Type B pancreatic cell (in vitro differentiated cells): ENCODE measurements at places on chromosomes 2 and 18.

DNA sequence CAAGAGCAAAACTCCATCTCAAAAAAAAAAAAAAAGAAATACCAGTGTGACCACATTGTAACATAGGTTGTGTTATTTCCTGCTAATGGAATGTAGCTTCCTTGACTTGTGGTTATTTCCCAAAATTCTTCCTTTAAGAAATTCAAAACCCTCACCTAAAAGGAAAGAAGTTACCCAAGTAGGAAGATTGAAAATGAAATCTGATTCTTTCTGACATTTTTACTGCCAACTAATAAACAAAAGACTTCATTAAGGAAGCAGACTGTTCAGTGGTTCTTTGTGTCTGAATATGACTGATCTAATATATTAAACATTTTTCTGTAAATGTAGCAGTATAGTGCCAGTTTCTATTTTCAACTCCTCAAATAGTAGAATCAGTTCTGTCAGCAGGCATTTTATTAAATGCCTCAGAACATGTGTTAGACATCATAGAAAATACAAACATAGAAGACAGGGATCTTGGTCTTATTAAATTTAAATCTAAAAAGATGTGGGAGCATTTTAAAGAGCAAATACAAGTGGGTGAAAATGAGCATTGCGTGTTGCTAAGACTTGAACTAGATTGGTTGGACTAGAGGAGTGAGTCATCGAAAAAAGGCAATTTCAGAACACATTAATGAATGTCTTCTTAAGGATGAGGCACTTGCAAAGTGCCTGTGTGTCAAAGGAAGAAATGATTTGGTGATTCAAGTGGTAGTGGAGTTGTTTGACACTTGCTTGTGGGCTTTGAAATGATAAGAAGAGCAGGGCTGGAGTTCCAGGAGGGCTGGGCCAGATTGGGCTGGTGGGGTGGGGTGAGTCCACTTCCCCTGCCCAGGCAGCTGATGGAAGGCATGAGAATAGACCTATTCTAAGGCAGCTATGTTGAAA lies 53.4 kb downstream of the PKP4 start:
- DNase-seq: no peak

GRCh38 chr2:160324161-160324800 lies 124.2 kb upstream of the ITGB6 start:
- no peak for DNase-seq

DNA sequence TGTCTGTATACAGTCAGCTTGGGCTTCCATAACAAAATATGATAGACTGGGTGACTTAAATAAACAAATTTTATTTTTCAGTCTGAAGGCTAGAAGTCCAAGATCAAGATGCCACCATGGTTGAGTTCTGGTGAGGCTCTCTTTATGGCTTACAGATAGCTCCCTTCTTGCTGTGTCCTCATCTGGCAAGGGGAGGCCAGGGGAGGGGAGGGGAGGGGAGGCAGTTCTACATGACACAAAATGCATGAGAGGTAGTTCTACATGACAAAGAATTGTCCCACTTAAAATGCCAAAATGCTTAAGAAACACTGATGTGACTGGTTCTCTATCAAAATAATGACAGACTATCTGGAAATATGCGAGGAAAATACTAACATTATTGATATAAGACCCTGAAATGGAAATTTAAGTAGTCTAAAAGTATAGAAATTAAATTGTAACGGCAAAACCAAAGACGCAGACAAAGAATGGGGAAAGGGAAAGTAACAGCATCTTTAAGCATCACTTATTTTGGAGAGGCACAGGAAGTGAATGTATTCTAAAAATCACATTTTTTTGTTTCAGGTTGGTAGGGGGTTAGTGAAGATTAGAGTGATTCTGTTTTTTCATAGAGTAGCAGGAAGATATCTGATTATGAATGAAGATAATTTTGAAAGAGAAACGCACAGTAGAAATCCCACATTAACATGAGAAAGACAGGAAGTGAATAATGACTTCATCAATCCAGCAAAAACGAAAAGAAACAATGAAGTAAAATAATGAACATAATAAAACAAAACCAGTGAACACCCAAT lies 131.4 kb downstream of the STRN start:
- DNase-seq: no peak

DNA sequence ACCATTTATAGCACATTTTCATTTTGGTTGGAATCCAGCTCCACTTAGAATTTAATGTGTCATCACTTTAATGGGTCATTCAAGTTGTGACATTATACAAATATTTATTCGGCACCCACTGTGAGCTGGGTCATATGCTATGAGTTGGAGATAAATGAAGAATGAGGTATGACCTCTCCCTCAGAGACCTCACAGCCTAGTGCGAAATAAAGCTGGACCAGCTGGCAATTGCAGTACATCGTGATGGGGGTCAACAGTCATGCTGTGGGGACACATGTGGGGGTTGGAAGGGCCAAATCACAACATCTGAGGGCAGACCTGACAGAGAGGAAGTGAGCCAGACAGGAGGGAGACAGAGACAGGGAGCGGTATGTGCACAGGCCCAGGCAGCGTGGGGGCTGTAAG lies 175.4 kb downstream of the MAIP1 start:
- DNase-seq: no peak

GRCh38 chr2:70041663-70042062 lies 45.6 kb upstream of the PCBP1 start:
- DNase-seq: no peak

DNA sequence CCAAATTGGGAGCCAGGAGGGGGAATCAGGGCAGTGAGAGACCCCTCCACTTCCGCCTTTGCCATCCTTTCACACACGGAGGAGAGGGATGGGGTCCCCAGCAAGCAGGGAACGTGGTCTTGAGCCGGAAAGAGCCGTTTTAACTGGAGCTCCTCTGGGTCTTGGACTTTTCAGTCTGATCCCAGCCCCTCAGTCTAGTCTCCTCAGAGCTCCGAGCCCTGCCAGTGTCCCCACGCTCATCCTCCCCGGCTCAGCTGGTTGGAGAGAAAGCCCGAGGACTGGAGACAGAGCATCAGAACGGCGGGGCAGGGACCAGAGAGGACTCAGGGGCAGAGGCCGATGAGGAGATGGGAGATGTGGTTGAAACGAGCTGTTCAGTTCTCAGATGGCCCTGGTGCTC lies 26.1 kb upstream of the OTOF start:
- no peak for DNase-seq

DNA sequence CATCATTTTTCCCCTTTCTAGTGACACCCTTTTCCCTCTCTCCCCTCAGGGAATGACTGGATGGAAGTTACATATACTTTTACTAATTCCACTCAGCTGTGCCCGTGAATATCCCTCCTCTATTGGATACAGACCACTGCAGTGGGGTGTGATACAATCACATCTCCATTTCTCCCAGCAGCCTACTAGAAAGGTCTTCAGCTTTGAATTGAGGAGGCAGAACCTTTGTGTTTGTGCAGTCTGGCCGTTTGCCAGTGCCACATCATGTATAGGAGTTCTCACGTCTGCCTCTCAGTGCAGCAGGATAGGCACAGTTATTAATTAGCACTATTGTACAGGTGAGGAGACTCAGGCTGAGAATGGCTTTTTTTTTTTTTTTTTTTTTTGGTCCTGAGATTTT lies 16.4 kb downstream of the TNFRSF11A start:
- DNase-seq: no peak

DNA sequence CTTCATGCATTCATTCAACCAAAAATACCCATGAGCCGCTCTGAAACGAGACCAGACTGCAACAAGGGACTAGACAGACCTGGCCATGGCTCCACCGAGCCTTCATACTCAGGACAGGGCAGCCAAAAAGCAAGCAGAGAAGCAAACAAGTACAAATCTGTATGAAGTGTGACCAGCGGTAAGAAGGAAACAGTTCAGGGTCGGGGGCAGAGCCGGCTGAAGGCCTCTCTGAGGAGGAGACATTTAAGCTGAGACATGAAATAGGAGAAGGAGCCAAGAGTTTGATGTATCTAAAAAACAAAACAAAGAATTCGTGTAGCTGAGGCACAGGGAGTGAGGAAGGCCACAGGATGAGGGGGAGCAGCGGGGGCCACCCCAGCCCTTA lies 21.3 kb upstream of the SLC66A3 start:
- no peak for DNase-seq

GRCh38 chr2:171813729-171814128 lies 80.3 kb downstream of the SLC25A12 start:
- DNase-seq: no peak

- DNase-seq: no peak
Observed at GRCh38 chr2:9001229-9001628, 2.3 kb downstream of the MBOAT2 start.

GRCh38 chr18:79489899-79490625 lies 94.3 kb downstream of the NFATC1 start:
- DNase-seq: no peak

DNA sequence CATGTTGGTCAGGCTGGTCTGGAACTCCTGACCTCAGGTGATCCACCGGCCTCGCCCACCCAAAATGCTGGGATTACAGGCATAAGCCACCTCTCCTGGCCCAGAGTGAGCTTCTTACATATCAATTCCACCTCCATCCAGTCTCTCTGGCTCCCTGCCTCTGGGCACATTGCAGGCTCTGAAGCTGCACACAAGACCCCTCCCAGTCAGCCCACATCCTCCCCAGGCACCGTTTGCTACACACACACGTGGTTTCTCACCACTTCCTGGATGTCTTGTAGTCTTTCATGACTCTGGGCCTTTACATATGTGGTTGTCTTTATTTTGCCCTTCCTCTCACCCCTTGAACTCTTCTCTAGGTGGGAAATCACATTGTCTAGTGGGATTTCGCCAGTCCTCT lies 64.0 kb upstream of the CABLES1 start:
- DNase-seq: no peak

- DNase-seq: no peak
Observed at GRCh38 chr18:51164342-51164741, 33.1 kb downstream of the MEX3C start.

- no peak for DNase-seq
Observed at GRCh38 chr18:42025974-42026625, 71.1 kb downstream of the PIK3C3 start.

GRCh38 chr2:229417176-229417575 lies 146.1 kb upstream of the PID1 start:
- no peak for DNase-seq

GRCh38 chr18:10230072-10230471 lies 224.4 kb upstream of the APCDD1 start:
- DNase-seq: no peak

DNA sequence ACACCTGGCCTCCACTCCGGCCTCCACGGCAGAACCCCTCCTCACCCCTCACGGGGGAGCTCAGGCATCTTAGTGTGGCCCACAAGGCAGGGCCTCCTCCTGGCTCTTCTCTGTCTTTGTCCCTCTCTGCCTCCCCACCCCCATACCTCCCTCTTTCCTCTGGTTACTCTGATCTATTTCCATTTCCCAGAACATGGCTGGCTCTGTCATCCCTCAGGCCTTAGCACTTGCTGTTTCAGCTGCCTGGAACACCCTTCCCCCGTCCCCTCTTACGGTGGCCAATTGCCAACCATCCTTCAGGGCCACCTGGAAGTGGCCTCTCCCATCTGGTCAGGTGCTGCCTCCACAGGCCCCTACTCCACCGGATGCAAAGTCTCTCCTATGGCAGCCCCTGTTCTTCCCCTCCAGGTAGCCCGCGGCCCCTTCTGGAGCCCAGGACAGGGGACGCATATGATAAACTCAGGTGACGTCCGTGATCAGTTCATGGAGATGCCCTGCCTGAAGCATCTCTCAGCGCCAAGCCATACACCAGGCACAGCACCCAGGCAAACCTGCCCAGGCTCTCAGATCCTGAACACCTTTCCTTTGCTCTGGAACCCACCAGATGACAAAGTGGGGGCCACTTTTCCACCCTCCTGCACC lies 3.6 kb upstream of the ECEL1 start:
- DNase-seq: no peak

- no peak for DNase-seq
Observed at GRCh38 chr2:74822771-74823566, 11.0 kb upstream of the HK2 start.

- DNase-seq: no peak
Observed at GRCh38 chr2:65456886-65457285, 24.5 kb upstream of the SPRED2 start.

DNA sequence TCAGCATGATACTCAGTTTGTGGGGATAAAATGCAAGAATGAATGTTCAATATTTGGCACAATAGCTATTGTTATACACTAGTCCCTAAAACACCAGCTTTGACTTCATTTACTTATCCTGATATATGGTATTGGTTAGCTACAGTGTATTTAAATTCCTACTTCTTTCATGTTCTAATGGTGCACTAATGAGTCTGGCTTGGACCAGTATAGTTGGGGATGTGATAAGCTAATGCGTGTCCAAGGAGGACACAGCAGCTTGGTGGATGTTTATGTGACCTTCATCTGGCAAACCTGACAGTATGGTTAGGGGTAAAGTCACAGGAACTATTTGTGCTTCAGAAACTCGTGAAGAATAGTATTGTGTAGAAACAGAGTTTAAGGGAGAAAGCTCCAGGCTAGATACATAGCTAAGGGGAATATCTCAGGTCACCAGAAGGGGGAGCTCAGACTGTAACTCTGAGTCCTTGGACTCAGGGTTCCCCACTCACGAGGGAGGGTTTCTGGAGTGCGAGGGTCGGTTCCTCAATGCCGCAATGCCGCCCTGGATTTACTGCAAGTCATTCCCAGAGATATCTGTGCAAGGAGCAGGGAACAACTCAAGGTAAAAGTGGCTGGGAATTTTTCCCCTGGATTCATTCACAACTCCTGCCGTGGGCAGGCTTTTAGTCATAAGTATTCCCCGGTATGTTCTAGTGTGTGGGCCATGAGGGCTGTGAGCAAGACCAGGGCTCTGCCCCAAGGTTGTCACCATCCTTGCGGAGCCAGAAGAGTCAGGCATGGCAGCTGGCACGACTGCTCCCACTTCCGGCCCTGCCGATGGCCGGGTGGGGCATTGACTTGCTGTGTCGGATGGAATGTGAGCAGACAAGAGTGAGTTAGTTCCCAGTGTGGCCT lies 14.5 kb downstream of the IL1R2 start:
- no peak for DNase-seq

DNA sequence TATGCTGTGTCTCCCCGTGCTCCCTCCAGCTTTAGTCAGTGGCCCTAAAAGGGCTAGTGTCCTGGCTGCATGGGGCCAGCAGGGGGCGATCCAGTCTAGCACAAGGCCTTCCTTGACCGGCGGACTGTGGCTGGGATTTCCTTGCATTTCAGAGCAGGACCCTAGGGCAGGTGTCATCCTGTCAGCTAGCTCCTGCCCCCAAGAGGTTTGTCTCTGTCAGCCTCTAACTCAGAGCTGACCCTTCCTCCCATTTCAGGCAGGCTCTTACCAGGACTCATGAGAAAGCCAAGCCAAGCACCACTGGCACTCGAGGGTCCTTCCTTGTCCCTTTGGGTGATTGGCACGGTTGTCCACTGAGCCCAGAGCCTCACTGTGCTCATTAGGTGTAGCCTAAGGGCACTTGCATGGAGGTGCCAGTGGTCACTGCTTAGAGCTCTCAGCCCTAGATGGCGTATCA lies 140.3 kb downstream of the RPIA start:
- no peak for DNase-seq

GRCh38 chr2:152132306-152132705 lies 33.5 kb upstream of the CACNB4 start:
- no peak for DNase-seq

DNA sequence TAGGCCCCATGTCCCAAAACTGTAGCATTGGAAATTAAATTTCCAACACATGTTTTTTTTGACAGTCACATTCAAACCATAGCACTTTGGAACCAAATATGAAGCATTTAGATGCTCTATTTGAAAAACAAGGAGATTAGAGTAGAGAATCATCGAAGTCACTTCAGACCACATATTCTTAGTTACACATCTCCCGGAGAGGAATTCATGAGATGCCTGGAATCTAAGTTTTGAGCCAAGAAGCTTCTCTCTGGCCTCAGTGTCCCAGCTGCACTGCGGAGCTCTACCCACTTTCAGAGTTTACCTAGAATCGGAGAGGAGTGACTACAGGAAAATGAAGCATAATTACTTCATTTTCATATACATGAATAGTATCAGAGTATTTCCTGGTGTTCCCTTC lies 385.9 kb downstream of the TNS1 start:
- DNase-seq: no peak
